ENCODE measurements at places on chromosomes 12 and 14.

- DNase-seq = no peak
Measured at GRCh38 chr12:112333019-112333418, 49.2 kb downstream of the HECTD4 start.

DNA sequence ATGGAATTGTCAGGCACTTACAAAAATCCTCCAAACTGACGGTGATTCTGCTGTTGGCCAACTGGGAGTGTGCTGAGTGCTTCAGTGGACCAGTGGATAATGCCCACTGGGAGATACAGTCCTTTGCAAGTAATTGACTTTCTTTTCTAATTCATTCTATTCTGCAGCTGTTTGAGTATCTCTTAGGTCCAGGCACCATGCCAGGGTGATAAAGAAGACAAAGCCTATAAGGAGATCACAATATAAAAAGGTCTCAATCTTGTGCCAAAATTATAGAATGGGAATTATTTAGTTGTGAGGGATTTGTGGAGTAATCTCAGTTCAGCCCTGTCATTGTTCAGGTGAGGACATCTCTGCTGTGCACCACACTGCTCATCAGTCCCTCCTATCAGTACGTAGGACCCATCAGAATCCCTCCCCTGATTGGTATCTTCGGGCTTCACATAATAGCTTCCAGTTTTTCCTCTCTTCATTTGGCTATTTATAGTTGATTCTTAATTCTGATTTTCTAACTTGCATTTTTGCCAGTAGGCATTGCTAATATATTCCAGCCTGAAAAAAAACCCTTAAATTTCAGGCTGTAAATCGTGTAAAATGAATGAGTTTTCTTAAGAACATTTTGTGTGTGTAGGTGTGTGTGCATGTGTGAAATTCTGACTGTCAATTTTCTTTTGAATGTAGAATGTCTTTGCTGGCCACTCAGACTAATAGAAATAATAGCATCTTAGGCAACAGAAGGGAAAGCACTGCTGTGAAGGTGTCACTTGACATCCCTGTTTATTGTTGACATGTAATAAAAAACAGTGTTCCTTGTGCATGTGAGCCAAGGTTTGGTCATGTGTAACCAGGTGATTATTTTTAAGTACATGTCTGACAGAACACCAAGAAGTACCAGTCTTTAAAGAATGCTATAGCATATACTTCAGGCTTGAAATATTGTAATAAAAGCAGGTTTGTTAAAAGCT is 457.6 kb upstream of the RGS6 start:
- DNase-seq = no peak

DNA sequence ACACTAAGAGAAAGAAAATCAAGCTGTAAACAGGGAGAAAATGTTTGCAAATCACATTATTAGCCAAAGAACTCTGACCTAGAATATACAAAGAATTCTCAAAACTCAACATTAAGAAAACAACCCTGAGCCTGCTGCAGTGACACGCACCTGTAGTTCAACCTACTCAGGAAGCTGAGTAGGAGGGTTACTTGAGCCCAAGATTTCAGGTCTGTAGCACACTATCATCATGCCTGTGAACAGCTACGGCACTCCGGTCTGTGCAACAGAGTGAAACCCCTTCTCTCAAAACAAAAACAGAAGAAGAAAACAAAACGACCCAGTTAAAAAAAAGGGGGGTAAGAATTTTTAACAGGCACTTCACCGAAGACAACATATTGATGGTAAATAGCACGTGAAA is 20.8 kb downstream of the SAV1 start:
- DNase-seq = no peak

DNA sequence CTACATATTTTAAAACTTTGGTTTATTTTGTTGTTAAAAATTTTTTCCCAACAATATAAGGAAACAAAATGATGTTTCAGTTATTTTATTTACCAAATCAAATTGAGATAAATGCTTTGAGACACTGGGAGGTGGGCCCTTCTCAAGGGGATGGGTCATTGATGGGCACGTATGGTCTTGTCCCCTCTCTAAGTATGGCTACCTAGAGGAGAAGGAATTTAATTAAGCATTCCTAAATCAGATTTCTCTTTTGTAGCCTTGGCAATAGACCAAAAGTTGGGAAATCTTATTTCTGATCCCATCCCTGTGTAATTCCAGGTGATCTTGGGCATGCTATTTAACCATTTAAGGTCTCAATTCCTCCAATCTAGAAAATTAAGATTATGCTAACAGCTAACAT is 79.0 kb downstream of the SCN8A start:
- DNase-seq = no peak

DNA sequence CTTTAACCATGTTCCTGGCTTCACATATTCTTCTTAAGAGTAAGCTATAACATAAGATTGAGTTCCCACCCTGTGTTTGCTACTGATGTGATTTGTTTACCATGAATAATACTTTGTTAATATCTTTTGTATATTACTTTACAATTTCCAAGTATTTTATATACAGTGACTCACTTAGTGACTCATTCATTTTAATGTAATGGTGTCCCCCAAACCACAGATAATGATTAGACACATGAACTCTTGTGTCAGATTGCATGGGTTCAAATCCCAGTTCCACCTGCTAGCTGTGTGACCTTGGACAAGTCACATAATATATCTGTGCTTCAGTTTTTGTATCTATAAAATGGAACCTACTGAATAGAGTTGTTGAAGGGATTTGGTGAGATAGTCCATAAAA is 76.1 kb downstream of the MYF5 start:
- no peak for DNase-seq
